ENCODE measurements at places on chromosomes 11 and 22.

DNA sequence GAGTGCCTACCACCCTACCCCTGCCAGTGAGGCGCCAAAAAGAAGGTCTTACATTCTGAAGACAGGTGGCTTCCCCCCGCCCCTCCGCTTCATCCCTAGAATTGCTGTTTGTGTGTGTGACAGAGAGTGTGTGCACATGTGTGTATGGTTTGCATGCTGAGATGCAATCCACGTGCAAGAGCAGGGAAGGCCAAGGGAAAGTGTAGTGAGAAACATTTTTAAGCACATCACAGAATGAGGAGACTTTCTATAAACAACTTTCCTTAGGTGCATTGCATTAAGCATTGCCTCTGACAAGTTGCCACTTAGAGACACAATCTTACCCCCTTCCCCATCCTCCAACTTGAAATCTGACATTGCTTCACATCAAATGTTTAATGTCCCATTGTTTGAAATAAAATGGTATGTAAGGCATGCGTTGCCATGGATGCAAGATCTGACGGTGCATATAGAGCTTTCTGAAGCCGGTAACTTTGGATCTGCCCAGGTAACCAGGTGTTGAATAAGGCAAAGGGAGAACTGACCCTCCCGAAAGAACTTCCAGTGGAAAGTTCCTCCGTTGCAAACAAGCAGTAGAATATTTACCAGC, 21.4 kb downstream of the FJX1 start:
- no peak for DNase-seq

- DNase-seq, result peak; percentile 84
Observed at GRCh38 chr22:46563381-46564083, 26.1 kb upstream of the CELSR1 start.

- no peak for DNase-seq
Observed at GRCh38 chr22:39765661-39766060, 127.9 kb downstream of the ENTHD1 start.

- DNase-seq, result no peak
Observed at GRCh38 chr22:46038516-46039430, 61.8 kb upstream of the WNT7B start.

DNA sequence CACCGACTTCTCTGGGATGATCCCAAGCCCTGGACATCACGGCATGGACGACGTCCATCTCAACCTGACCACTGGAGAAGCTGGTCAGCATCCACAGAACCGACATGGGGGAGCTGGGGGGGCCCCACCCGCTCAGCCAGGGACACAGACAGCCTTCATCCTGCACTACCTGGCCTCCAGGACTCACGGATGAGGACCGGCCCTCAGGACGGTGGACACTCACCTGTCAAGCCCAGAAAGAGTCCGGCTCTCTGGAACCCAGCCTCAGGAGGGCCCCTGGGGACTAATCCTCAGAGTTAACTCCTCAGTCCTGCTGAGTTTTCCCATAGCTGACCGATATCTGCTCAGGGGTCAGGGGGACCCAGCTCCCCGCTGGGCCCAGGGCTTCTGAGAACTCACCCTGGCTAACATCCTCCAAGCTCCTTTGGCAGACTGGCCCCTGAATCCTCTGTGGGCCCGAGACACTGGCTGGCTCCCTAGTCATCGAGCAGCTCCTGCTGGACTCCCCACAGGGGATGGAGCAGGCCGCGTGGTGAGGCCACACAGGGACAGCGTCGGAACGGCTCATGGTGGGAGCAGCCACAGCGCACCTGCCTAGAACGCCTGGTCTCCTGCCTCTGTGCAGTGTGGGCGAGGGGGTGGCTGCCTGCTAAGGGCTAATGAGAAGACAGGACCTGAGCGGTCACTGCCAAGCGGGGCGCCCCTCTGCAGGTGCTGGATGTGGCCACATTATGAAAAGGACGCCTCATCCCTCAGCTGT, 649.2 kb downstream of the BRD1 start:
- no peak for DNase-seq

DNA sequence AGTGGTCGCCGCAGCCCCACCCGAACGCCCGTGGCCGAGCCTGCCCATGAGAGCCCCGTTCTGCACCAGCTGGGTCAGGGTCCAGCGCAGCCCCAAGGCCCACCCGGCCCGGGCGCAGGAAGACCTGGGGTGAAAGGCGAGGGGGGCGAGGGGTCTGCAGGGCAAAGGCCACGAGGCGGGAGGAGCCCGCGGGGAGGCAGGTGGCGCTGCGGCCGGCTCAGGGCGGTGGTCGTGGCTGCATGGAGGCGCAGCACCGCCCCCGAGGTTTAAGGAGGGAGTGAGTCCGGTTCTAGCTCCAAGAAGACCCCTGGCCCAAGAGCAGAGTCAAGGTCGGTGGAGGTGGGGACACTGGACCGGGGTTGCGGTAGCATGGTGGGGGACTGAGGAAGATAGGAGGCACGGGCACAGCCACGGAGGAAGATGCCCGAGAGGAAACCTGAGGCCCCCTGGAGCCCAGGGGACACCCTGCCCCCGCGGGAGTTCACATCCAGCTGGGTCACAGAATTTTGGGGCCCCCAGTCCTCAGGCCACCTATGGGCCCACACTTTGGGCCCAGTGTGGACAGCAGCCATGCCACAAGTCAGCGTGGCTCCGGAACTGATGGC, 514 bp upstream of the HDAC10 start:
- no peak for DNase-seq

DNA sequence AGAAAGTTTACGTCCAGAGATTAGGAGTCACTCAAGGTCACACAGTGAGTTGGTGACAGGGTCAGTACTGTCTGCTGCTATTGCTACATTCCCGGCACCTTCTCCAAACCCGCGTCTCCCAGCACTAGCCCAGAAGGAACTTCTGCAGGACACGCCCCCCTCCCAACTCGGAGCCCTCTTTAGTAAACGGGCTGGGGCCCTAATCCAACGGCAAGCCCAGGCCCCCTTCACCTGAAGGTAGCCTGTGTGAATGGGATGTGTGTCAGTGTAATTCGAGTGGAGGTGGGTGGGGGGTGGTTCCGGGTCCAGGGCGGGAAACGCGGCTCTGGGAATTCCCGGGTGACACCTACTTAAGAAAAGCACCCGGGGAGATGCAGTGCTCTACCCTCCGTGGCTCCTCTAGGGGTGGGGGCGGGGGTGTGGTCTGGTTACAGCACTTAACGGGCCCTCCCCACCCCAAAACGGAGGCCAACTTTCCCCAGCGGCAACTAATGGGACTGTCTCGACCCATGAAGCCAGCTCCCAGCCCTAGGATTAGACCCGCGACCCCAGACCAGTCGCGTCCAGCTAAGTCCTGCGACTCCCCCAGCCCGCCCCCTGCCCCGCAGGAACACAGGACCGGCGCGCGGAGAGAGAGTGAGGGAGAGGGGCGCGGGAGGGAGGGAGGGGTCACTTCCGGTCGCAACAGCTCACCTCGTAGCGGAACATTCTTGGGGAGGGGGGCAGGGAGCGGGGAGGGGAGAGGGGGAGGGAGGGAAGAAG, 468 bp downstream of the PATL1 start:
- peak; percentile 83 for DNase-seq

DNA sequence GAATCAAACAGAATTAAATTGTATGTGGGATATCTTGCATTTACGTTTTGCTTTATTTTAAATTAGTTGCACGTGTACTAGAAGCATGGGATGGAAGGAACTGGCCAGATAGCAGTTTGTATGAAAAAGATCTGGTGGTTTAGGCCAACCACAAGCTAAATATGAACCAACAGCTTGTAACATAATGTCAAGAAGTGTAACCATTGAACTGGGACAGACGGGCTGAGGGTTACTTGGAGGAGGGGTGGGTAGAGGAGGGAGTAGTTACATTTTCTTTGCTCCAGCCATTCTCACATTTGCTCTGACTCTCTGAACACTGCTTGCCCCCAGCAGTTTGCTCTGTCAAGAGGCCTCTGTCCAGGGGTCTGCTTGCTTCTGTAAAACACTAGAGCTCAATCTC, 31.7 kb upstream of the CXCR5 start:
- no peak for DNase-seq

GRCh38 chr22:46636221-46637002, 16.2 kb downstream of the GRAMD4 start:
- no peak for DNase-seq

DNA sequence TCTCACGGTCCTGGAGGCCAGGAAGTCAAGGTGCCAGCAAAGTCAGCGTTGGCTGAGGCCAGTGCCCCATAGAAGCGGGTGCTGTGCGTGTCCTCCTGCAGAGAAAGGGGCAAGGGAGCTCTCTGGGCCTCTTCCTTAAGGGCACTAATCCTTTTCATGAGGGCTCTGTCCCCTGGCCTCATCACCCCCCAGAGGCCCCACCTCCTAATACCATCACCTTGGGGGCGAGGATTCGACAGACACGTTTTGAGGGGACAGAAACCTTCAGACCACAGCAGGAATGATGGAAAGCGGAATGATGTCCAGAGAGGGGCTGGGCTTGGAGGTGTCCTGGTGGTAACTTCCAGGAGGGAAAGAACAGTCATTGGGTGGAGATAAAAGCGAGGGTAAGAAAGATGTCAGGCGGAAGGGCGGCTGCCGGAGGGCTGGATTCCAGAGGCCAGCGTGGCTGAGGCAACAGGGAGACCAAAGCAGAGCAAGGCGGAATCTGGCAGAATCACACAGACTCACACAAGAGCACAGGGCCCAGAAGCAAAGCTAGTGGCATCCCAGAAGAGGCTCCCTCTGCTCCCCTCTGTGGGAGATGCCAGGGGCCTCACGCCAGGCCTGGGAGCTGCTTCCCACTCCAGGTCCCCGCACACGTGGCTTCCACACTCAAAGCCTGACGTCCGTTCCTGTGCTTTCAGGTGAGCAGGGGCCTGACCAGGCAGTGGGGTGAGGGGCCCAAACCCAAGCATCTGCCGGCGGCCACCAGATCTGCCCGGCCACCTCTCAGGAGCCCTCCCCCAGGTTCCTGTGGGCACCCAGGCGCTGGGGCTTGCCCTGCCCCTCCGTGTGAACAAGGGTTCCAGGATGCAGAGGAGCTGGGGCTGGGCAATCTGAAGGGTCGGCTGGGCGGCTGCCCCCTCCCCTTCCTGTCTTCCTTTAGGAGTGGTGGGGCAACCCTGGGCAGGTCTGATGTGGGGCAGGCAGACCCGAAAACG, 784.5 kb downstream of the BRD1 start:
- DNase-seq, result no peak

DNA sequence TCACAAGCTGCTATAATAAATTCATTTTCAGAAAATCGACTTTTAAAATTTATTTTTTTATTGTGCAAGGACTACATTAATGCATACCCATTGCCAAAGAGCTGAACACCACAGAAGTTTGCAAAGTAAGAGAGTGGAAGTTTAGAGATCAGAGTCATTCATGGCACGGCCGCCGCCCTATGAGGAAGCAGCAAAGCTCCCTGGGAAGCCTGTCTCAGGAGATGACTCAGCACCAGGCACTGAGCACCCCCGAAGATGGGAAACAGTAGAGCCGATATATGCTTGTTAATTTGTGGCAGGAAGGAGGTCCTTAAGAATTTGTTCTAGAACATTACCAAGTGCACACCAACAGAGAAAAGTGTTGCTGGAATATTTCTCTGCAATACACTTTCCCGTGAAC, 693.7 kb downstream of the OPCML start:
- no peak for DNase-seq

- DNase-seq, result no peak
Observed at GRCh38 chr11:77175021-77175842, 47.2 kb downstream of the MYO7A start.
